NCI-H1105 treated with DMSO at 0.1 percent for 48 hours (cell line): ENCODE measurements at places on chromosomes 5 and 9.

DNA sequence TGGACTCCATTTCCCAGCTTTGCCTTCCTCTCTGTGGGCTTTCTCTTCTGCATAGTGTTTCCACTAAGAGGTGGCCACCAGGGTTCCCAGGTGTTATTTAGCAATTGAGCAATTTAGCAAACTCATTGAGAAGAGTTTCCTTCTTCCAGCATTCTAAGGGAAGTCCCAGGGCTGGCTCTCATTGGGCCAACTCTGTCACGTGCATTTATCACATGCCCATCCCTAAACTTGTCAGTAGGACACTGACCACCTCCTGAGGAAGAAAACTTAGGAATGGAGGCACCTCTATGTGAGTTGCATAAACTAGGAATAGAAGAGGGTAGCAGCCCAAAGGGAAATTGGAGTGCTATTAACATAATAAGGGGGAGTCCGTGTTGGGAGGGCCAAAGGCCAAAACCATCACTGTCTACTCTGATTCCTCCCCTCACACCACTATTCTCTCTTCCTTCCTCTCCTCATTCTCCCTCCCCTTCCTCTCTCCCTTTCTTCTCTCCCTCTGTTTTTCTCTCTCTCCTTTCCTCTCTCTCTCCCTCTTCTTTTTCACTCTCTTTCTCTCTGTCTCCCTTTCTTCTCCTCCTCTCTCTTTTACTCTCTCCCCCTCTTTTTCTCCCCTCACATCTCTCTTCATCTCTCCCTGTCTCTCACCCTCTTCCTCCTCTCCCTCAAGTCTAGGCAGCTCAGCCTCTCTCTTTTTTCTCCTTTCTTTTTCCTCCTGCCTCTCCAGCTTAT is 213.4 kb downstream of the PALM2AKAP2 start:
- no peak for DNase-seq

- DNase-seq: no peak
Observed at GRCh38 chr5:102289251-102289899, 6.7 kb downstream of the SLCO4C1 start.

DNA sequence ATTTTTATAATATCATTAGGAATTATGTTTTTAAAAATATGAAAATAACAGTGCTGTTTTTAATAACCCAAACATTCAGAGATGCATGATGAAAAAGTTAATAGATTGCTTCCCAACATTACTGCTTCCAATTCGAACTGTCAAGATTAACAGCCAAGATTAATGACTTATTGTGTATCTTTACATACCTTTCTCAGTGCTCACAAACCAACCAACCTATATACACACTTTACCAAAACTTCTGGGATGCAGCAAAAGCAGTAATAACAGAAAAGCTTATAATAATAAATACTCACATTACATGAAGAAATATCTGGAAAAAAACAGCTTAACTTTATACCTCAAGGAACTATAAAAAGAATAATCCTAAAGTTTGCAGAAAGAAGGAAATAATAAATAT is 82.1 kb downstream of the TMEM232 start:
- DNase-seq: no peak

GRCh38 chr9:100465274-100465673 is 7.7 kb upstream of the TMEFF1 start:
- DNase-seq: no peak

GRCh38 chr5:144575736-144576135 is 405.1 kb downstream of the KCTD16 start:
- DNase-seq: no peak

GRCh38 chr9:99803694-99804093 is 18.0 kb upstream of the NR4A3 start:
- no peak for DNase-seq

DNA sequence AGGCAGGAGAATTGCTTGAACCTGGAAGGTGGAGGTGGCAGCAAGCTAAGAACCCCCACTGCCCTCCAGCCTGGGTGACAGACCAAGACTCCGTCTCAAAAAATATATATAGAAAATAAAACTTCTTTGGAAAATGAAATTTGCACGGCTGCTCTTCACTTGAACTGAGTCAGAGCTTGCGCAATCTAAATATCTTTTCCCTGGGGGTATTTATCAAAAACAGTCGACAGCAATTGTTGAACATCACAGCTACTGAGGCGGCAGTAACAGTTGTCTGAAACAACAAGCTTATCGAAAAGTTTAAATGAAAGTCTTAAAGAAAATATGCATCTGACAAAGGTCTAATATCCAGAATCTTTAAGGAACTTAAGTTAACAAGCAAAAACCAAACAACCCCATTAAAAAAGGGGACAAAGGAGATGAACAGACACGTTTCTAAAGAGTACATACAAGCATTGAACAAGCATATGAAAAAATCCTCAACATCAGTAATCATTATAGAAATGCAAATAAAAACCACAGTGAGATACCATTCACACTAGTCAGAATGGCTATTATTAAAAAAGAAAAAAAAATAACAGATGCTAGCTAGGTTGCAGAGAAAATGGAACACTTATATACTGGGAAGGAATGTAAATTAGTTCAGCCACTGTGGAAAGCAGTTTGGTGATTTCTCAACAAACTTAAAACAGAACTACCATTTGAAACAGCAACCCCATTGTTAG is 153.6 kb upstream of the CDH9 start:
- no peak for DNase-seq

GRCh38 chr9:20479419-20480155 is 142.7 kb downstream of the MLLT3 start:
- DNase-seq: no peak
